ENCODE measurements at places on chromosomes 11 and 22. TPM values are rescaled to one million over a fixed set of nuclear protein-coding genes. Genes with fewer than 3 reads are reported as not detected.

The VSIG10L2 gene
- not detected for total RNA-seq

The SLC22A6 gene
- total RNA-seq = not detected

The SLC17A6 gene
- not detected for total RNA-seq

DNA sequence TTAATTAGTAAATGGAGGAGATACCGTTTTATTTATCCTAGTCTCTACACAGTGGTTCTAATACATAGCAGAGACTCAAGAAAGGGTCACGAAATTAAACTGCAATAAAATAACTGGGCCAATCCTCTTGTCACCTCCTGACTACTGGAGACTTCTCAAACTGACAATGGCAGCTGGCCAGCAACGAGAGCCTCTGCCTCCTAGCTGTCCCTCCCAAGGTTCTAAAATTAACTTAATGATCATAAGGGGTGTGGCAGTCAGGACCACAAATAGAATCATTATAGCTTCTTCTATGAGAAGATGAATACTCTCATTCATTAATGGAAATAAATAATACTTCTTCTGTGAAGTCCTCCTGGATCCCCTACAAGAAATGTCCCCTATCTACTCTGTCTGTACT, 63.8 kb upstream of the APOA1 start:
- ATAC-seq = no peak

DNA sequence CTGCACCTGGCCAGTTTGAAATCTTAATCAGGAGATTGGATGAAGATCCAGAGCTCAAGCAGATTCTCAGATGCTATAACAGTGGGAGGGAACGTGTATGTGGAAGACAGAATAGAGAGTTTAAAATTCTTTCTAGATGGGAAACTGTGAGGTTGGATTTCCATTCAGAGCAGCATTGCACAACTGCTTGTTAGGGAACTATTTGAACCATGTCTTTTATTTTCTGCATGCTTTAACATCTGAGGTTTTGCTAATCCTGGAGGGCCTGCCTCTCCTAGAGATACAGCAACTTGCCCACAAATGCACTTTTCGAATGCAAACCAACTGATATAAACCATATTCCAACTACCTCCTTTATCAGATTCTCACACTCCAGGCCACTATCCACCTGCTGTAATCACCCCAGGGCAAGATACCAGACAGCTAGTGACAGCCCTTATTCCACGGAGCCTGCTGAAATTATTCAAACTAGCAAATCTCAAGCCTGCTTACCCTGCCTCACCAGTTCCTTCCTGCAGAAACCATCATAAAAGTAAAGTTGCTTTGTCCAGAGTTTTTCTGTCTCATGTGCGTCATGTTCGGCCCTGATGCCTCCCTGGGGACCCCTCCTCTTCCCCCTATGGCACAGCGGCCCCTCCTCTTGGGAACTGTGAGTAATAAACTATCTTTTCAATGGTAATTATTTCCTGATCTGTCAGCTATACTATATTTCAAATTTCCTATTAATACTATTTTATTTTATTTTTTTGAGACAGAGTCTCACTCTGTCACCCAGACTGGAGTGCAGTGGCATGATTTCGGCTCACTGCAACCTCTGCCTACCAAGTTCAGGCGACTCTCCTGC, 18.4 kb upstream of the SEC14L4 start:
- no peak for ATAC-seq

DNA sequence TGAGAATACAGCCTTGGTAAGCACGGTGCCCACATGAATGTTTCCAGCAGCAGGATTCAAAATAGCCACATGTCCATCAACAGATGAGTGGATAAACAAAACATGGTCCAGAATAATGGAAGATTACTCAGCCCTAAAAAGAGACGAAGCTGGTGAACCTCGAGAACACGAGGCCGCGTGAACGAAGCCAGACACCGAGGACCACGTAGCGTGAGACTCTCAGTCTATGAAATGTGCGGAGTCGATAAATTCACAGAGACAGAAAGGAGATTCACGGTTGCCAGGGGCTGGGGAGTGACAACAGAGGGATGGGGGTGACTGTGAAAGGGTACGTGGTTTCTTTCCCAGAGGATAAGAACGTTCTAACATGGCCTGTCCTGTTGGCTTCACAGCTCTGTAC, 2.9 kb upstream of the ASCL2 start:
- ATAC-seq = no peak
